ENCODE measurements at places on chromosomes 2 and 18. TPM values are rescaled to one million over a fixed set of nuclear protein-coding genes. Genes with fewer than 3 reads are reported as not detected.

Gene ZCCHC2
- 27.7 TPM for total RNA-seq

Gene TRIM54
- total RNA-seq = not detected

Gene TEX44
- total RNA-seq = not detected

Gene AQP4
- not detected for total RNA-seq

Gene RGPD4
- total RNA-seq = not detected

Gene TMEM37
- 25.2 TPM for total RNA-seq

Gene C18orf32
- 29.4 TPM for total RNA-seq

Gene TXNDC2
- not detected for total RNA-seq

Gene IL1F10
- total RNA-seq = not detected

Gene DYNAP
- total RNA-seq = not detected

Gene SLC30A3
- total RNA-seq = not detected

Gene PLGLB1
- total RNA-seq = 8.0 TPM

Gene TMEM87B
- 18.6 TPM for total RNA-seq

Gene SLC14A1
- total RNA-seq = 5.6 TPM

Gene STARD6
- not detected for total RNA-seq

Gene TUBB6
- 852 TPM for total RNA-seq

Gene RFX8
- total RNA-seq = 3.9 TPM

Gene CNDP1
- not detected for total RNA-seq

Gene CAVIN2
- 58.9 TPM for total RNA-seq

Gene SFTPB
- total RNA-seq = not detected

Gene LIMS3
- total RNA-seq = 2.2 TPM

Gene TRIM43
- total RNA-seq = not detected

Gene LYG1
- total RNA-seq = not detected

Gene MYO5B
- total RNA-seq = 19.8 TPM

Gene AQP12B
- total RNA-seq = not detected

Gene RAB6C
- total RNA-seq = 0.19 TPM

Gene THADA
- 41.6 TPM for total RNA-seq

Gene CHN1
- total RNA-seq = 6.4 TPM

Gene SATB2
- 3.5 TPM for total RNA-seq

Gene OXER1
- total RNA-seq = not detected

Gene TWIST2
- 136 TPM for total RNA-seq

Gene SLC4A5
- total RNA-seq = 1.2 TPM

Gene TCF7L1
- total RNA-seq = 2.1 TPM

Gene CRYGD
- not detected for total RNA-seq

Gene MEIS1
- 41.1 TPM for total RNA-seq

Gene GPR35
- 1.5 TPM for total RNA-seq

Gene EML6
- total RNA-seq = 1.1 TPM

Gene DSG1
- total RNA-seq = not detected

Gene CNTNAP5
- not detected for total RNA-seq

Gene ALK
- 0.44 TPM for total RNA-seq

Gene SCN7A
- total RNA-seq = 4.8 TPM

Gene DHRS9
- 6.7 TPM for total RNA-seq

Gene GAD1
- not detected for total RNA-seq

Gene POTEF
- not detected for total RNA-seq

Gene RIOK3
- total RNA-seq = 45.3 TPM
